OCI-M1 (cell line): ENCODE measurements at places on chromosomes 4 and X.

GRCh38 chr4:169063441-169063840 lies 53.4 kb upstream of the CBR4 start:
- DNase-seq, result no peak

GRCh38 chr4:126445596-126445995 lies 1130.8 kb downstream of the FAT4 start:
- DNase-seq, result no peak

DNA sequence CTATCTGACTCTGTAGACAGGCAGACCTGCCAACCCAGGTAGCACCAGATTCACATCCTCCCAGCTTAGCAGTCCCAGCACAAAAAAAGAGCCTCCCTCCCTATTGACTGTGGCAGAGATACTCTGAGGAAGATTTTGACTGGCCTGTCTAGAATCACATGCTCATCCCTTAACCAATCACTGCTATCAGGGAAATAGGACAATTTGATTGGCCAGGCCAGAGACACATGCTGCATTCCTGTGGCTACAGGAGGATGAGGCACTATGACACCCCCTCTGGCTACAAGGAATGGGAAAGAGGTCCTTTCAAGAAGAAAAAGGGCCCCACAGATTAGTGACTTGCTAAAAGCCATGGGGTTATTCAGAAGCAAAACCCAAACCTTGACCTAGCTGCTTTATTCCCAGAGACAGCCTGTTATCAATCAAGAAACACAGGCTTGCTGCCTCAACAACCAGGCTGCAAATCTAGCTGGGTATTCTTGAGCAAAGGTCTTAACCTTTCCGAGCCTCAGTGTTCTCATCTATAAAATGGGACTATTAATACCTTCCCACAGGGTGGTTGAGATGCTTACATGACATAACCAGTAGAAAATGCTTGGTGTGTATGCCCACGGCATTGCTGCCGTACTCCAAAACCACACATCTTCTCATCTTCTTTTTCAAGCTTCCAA lies 147.6 kb downstream of the BCOR start:
- DNase-seq, result no peak

DNA sequence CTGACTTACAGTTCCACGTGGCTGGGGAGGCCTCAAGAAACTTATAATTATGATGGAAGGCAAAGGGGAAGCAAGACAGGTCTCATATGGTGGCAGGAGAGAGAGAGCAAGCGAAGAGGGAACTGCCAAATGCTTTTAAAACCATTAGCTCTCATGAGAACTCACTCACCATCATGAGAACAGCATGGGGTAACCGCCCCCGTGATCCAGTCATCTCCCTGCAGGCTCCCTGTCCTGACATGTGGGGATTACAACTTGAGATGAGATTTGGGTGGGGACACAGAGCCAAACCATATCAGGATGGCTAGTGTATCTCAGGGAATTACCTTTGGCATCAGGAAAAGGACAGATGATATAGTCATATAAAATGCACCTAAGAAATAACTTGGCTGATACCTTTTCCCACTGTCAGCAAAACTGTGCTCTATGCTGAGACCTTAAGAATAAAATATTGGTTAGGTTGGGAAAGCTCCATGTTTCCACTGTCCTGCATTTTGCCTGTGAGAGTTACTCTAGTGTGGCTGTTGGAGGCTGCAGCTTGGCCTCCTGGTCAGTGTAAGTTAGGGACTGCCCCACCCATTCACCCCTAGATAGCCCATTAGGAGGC lies 110.3 kb downstream of the UCHL1 start:
- no peak for DNase-seq

GRCh38 chr4:171340258-171340657 lies 472.9 kb upstream of the GALNTL6 start:
- no peak for DNase-seq
